ENCODE measurements at places on chromosomes 16 and 17.

DNA sequence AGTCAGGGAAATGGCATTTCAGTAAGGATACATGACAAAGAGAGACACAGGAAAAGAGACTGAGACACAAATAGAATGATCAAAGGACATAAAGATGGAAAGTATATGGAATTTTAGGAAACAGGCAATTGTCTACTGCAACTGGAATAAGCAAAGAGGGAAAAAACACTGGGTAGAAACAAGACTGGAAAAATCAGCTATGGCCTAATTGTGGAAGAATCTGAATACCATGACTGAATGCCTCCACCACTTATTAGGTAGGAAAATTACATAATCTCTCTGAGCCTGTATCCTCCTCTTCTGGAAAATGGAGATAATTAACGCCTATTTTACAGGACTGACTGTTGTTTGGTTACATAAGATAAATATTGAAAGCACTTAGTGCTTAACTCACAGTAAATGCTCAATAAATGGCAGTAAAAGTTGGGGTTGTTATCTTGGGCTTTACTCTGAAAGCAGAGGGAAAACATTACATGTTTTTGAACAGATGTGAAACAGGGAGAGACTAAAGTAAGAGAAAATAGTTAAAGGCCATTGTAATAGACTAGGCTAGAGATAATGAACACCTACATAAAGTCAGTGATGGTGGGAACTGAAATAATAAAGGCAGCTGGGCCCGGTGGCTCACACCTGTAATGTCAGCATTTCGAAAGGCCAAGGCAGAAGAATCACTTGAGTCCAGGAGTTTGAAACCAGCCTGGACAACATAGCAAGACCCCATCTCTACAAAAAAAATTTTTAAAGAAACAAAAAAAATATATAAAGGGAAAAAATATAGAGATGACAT, 63.5 kb upstream of the C17orf78 start:
- no peaks in the 10 kb centered on the region for H3K4me1 ChIP-seq
- H3K4me3 ChIP-seq, result no peak overlapping the region
- DNase-seq, result no peak
- no peak overlapping the region for H3K27ac ChIP-seq
- H3K36me3 ChIP-seq, result peaks cover 21% of the 10 kb centered on the region

DNA sequence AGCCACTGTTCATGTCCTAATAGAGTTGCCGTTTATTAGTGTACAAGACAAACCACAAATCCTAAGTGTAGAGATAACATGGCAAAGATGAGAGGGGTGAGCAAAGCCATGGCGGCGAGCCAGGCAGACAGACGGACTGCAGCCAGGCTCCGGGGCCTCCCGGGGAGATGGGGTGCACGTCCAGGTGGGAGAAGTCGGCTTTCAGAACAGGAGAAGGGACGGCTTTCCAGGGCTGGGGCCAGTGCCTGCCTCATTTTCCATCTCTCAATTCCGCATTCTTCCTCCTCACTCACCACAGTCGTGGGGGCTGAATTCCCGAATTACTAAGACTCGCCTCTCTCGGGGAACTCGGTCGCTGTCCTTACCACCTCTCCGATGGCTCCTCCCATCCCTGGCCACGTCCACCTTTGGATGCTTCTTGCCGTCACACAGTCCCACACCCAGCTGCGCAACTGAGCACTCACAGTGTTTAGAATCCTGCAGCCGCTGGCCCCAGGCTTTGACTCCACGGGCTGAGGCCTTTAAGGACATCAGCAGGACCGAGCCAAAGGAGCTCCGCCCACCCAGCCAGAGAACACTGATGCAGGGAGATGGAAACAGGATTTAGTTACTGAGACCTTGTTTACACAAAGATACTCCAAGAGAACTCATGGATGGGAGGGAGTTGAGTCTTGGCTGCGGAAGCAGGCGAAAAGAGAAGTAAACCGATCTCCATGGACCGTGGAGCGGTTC, 59.7 kb downstream of the RNF112 start:
- DNase-seq, result no peak
- no peak overlapping the region for H3K27ac ChIP-seq
- H3K4me1 ChIP-seq, result no peaks in the 10 kb centered on the region

DNA sequence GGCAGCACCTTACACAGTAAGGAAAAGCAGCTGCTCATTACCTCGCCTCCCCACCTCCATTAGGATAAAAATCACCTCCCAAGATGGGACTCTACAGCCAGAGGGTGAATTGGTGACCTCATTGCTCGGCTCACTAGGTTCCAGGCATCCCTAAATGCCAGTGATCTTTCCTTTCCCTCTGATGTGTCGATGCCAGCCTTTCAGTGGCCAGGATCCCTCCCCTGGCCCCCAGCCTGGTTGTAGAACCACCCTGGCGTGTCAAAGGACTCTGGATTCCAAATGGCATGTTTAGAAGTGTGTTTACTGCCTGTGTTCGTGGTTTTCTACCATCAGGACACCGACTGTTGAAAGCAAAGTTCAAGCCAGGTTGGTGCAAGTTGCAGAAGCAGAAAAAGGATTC, 72.1 kb upstream of the LYRM9 start:
- H3K36me3 ChIP-seq, result no peaks in the 10 kb centered on the region
- H3K27me3 ChIP-seq, result peaks cover 13% of the 10 kb centered on the region
- no peak overlapping the region for H3K27ac ChIP-seq

GRCh38 chr17:47119746-47120520, 69.2 kb downstream of the CDC27 start:
- H3K4me3 ChIP-seq, result no peak overlapping the region
- H3K4me1 ChIP-seq, result no peaks in the 10 kb centered on the region
- H3K27ac ChIP-seq, result no peak overlapping the region
- no peaks in the 10 kb centered on the region for H3K27me3 ChIP-seq
- H3K36me3 ChIP-seq, result peaks cover 36% of the 10 kb centered on the region

DNA sequence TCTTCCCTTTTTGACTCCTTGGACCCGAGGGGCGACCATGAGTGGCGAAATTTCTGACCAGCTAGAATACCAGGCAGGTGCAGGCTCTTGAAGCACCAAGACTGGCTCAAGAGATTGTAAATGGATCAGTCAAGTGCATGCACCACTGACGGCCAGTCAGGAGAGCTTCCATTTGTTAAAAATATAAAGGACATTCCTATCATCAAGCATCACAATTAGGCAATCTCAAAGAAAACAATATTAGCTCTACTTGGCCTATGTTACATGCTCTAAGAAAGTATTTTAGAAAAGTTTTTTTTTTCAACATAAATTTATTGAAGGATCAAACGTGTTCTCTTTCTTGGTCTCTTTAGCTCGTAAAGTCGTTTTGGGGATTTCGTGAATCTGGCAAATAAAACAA, 1.5 kb upstream of the PRKCA start:
- H3K27ac ChIP-seq, result no peak overlapping the region
- peaks cover 38% of the 10 kb centered on the region for H3K4me1 ChIP-seq
- H3K36me3 ChIP-seq, result peaks cover 13% of the 10 kb centered on the region
- no peak for DNase-seq

All from activated CD8-positive, alpha-beta memory T cell treated with anti-CD3 and anti-CD28 coated beads, Interleukin-2, amount 10 ng/mL, durations not matched to agents 7 days and 5 days (primary cell).